ENCODE measurements at places on chromosomes 6 and 20. TPM values are rescaled to one million over a fixed set of nuclear protein-coding genes. Genes with fewer than 3 reads are reported as not detected.
A peak's percentile ranks its signal among the peaks of the same experiment; 100 is the strongest.

DNA sequence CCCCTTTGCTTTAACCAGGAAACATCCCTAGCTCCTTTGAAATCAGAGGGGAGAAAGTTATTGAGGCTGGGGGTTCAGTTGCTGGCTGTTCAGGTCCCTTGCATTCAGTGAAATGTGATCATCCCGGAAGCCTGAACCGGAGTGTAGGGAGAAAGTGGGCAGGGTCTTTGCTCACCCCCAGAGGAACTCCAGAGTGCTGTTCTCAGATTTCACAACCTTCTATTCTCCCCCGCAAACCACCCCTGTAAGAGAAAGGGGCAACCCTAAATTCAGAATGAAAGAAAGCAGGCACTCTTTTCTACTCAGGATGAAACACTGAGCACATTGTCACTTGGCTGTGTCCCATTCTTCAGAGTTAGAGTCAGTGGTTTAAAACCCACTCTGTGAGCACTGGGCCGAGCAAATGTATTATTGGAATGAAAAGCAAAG is 139.8 kb downstream of the KHDC1L start:
- DNase-seq = no peak

DNA sequence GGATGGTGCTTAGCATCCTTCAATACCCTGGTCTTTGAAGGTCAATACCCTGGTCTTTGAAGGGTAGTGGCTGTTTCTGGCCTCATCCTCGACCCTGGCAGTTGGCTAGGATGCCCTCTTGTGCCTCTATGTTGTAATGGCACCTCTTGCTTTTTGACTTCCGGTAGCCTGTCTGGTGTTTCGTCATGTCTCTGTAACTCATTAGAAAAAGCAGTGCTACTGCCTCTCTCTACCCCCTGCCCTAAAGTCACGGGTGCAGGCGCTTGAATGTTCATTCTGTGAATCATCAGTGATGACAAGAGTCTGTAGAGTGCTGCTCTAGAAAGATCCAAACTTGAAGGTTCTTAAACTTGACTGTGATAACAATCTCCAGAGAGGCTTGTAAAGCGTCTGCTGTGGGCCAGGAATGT is 28.3 kb downstream of the RSPO4 start:
- no peak for DNase-seq

- no peak for DNase-seq
Measured at GRCh38 chr6:155054491-155055250, 59.6 kb downstream of the TIAM2 start.

DNA sequence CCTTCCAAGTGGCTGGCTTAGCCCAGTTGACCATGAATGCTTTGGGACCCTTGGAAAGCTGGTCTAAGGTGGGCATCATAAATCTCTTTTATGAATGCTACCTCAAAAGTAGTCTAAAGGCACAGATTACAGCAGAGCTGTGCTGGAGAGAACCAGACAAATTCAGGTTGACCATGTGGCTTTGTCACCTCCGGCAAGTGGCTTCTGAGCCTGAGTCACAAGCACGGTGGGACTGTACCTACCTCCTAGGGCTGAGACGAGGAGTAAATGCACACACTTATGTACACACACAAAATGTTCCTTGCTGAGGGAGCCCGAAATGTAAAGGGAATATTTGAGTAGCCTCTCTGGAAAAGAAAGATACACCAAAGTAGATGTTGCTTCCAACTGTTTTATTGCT is 155.9 kb downstream of the NFATC2 start:
- no peak for DNase-seq

DNA sequence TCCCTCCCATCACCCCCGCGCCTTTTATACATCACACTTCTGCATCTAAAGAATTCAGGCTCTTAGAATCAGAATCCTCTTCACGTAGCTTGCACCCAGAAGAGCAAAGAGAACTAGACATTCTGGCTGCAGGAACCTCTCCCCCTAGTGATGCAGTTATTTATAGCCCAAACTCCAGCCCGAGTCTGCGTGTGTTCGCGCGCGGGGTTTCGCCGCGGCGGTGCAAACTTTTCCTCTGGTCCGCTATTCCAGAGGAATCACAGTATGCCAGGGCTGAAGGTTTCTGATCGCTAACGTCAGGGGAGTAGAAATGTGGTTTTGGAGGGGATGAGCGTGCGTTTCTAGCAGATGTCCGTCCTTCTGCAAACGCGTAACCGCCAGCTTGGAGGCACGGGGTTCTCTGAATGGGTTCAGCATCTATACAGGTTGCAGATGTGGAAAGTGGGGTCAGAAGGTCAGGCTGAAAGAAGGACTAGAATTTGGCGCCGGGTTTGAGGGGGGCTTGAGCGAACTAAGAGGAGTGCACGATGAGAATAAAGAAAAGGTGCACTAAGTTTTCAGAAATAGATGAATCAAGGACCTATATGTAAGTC is 1.8 kb downstream of the EPHA7 start:
- peak; percentile 41 for DNase-seq

DNA sequence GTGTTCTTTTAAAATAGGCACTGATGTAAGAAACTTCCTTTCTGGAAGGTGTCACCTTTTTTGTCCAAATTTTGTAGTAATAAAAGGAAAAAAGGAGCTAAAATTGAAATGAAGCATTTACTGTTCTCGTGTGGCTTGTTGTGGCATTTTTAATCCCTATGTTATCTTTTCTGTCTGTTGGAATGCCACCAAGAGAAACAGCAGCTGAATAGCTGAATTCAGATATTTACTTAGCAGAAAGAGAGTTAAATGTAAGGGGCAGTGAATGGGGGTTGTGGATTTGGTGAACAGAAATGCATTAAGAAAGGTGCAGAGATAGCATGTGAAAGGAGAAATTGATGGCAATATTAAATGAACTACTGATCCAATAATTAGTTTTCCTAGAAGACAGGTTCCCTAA is 573.6 kb upstream of the EPHA7 start:
- no peak for DNase-seq

DNA sequence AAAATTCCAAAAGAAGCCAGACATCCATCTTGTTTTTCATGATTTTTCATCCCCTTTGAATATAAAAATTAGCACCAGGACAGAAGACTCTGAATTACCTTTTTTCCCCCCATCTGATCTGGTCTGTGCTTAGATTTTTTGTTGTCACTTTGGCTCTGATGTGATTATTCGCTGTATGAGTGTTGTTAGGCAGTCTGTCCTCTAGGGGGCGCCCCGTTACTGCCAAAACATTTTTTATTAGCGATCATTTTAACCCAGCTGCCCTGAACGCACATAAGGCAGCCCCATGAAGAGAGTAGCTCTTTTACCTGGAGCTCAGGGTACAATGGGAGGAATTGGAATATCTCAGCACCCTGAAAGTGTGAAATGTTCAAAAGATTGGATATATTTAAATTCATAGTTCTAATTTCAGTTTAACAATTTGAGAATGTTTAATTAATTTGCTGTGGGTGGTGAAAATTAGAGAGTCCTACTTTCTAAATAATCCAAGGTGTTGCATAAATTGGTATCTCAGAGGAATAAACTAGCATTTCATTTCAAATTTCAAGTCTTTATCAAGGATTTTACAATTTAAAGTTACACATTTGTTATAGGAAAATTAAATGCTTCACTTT is 60.8 kb downstream of the PRPH2 start:
- peak; percentile 60 for DNase-seq

- no peak for DNase-seq
Measured at GRCh38 chr20:57069442-57069841, 197.0 kb downstream of the BMP7 start.

DNA sequence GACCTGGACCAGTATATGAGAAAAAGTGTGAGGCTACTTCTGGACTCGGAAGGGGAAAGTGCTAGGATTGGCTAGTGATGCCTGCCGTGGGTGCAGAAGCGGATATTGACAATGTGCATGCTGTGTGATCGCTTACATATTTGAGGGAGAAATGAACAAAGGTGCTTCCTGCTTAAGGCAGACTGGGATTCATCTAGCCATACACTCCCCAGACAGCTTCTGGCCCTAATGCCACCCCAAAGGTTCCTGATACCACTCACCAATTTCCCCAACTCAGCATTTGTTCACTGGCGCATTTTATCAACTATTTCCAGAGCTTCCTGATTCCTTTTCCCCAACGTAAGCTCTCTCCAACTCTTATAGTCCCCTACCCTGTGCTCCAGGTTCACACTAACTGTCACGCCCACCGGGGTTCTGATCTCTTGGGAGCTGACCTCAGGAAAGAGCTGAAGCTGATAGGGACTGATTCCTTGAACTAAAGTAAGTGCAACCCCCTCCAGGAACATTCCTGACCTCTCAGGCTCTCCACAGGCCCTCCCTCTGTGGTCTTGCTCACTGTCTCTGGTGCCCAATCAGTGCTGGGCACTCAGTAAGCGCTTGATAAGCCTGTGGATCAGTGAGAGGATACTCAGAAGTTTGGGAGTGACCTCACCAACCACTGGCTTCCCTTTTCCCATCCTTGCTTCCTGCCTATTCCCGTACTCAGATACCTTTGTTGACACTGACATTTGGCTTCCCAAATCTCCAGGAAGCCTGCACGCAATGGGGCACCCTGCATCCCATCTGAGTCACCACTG is 73.3 kb downstream of the MRPL14 start:
- DNase-seq = no peak

- DNase-seq = no peak
Measured at GRCh38 chr20:36631646-36632045, 14.3 kb downstream of the SLA2 start.

DNA sequence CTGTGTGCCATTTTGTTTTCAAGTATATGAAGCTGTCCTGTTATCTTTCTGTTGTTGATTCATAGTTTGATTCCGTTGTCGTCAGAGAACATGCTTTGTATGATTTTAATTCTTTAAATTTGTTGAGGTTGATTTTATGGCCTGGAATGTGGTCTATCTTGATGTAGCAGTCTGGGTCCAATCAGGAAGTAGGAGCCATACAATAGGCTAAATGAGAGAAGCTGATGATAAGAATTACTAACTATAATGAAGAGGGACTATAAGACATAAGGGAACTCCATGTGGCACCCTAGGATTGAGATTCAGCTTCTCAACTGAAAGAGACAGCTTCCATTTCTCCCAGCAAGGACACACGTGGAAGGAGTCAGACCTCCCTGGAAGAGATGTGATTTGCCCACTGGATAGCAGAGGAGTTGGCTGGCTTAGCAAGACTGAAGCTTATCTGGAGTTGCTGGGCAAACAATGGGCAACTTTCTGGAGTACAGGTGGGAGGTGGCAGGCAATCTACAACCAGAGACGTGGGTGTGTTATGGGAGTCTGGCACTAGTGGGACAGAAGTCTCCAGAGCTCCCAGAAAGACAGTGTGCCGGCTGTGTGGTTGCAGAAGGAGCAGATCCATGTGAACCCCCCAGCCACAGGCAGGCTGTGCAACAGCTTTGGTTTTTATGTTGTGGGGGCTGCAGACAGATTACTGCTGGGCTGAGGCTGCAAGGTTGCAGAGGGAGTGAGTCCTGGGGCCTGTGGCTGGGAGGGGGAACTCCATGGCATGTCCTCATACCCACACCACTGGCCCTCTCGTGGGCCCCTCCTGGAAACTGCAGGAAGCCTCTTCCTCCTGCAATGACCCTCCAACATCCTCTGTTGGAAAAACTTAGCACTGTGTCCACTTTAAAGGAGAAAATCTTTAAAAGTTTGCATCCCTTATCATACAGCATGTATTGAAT is 7.1 kb downstream of the ZNF831 start:
- DNase-seq = no peak

DNA sequence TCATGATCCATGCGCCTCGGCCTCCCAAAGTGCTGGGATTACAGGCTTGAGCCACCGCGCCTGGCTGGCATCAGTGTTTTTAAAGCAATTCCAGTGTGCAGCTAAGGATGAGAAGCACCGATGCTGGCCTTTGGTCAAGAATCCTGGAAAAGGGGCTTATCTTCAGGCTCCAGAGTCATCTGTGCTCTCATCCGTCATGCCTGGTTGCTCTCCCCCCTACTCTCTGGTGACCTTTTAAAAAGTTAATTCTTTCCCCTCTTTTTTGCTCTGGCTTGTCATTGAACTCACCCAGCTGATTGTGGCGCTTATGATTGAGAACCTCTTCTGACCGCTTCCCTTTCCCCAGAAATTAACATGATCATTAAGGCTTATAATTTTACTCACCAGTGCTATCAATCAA is 28.7 kb downstream of the NR2E1 start:
- DNase-seq = no peak

GRCh38 chr6:4941782-4942672 is 61.8 kb downstream of the RPP40 start:
- DNase-seq = no peak

GRCh38 chr20:2280082-2280481 is 15.7 kb upstream of the TGM3 start:
- no peak for DNase-seq

- no peak for DNase-seq
Measured at GRCh38 chr6:166636191-166636933, 9.3 kb upstream of the RPS6KA2 start.

DNA sequence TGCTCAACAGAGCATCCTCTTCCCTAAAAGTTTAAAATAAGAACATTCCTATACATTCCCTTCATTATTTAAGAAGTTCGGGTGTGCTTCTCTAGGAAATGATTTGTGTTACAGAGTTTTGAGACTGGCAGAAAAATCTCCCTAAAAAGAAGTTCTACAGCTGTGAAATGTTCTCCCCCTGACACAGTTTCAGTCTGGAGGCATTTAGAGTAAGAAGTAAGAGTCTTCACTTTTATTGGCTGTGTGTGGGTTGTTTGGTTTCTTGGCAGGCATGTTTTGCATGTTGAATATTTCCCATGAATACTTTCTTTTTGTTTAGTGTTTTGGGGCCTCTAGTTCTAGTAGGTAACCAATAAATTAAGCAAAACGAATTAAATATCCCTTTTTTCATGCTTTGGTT is 195.9 kb downstream of the TENT5A start:
- no peak for DNase-seq

- no peak for DNase-seq
Measured at GRCh38 chr6:128487055-128487454, 33.3 kb downstream of the PTPRK start.

DNA sequence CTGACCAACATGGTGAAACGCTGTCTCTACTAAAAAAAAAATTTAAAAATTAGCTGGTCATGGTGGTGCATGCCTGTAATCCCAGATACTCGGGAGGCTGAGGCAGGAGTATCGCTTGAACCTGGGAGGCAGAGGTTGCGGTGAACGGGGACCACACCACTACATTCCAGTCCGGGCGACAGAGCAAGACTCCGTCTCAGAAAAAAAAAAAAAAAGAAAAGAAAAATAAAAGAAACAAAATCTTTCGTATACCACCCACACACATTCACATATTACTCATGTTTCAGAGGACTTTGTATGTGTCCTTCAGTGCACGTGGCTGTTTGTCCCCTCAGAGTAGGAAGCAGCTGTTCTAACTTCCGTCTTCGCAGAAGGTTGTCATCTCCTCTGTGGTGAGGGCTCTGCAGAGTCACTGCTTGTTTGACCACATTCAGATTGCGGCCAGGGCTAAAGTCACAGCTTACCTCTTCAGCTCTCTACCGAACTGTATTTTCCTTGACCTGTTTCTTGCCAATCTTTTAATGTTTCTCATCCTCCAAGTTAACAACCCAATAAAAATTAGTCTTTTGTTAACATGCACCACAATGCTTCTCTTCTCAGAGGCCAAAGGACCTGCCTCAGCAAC is 36.6 kb upstream of the HIVEP1 start:
- DNase-seq = no peak

Gene MDFI
- polyA plus RNA-seq = 30.5 TPM

Gene RAMACL
- polyA plus RNA-seq = 0.20 TPM

Gene HINT3
- 36.5 TPM for polyA plus RNA-seq

Gene MYBL2
- 25.2 TPM for polyA plus RNA-seq

Gene SLC35F1
- polyA plus RNA-seq = 3.9 TPM

Gene FAM110A
- polyA plus RNA-seq = 7.8 TPM

Gene FAM184A
- 12.7 TPM for polyA plus RNA-seq

Gene ZNF318
- 32.3 TPM for polyA plus RNA-seq

Gene SEMG2
- polyA plus RNA-seq = not detected

Gene HSP90AB1
- 1,104 TPM for polyA plus RNA-seq

Gene TRIM10
- 0.45 TPM for polyA plus RNA-seq
